OCI-LY7 (cell line): ENCODE measurements at places on chromosomes 11 and 22. TPM values are rescaled to one million over a fixed set of nuclear protein-coding genes. Genes with fewer than 3 reads are reported as not detected.

C22orf39 gene
- total RNA-seq: 52.1 and 56.3 TPM in 2 replicates

CRYBB2 gene
- not detected in 2 replicates for total RNA-seq

MPZL3 gene
- 5.8 and 6.9 TPM in 2 replicates for total RNA-seq

SHISAL1 gene
- not detected in 2 replicates for total RNA-seq

YPEL4 gene
- 0.52 and 0.55 TPM in 2 replicates for total RNA-seq

MMP13 gene
- total RNA-seq: not detected in 2 replicates

PANX2 gene
- not detected in 2 replicates for total RNA-seq

TRIM64 gene
- total RNA-seq: not detected in 2 replicates

- no peak for DNase-seq
These were observed 24.0 kb upstream of the LMO1 start for GRCh38 chr11:8287703-8288102.

DNA sequence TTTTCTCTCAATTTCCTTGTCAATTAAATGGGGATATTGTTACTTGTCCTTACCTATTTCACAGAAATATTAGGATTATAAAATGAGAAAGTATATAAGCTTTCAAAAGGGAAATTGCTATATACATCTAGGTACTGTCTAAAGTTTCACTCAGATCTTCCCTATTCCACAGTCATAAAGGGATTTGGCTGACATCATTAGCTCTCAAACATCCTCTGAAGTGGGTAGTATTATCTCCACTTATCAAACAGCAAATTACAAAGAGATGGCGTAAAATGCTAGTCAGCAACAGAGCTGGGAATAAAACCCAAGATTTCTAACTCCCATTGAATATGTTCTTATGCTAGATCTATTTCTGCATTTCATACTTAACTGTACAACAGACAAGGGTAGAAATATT lies 50.9 kb downstream of the SLC25A17 start:
- DNase-seq: no peak

DNA sequence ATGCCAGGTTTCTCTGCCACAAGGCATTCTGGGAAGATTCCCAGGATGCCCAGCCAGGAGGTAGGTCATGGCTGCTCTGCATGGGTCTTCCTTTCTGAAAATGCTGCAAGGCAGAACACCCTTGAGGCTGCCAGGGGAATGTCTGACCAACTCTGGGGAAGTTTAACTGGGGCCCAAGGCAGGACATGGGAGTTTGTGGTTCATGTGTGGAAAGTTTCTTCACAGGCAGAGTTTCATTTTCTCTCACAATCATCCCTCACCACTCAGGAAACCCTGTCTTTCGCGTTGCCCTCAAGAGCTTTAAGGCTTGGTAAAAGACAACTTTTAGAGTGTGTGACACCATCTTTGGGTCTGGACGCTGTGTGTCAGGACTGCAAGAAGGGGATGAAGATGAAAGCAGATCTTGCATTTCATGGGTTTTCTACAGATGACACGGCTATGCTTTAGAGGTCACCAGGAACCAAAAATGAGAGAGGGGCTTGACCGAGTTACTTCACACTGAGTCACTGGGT lies 133.5 kb downstream of the CD44 start:
- no peak for DNase-seq

DNA sequence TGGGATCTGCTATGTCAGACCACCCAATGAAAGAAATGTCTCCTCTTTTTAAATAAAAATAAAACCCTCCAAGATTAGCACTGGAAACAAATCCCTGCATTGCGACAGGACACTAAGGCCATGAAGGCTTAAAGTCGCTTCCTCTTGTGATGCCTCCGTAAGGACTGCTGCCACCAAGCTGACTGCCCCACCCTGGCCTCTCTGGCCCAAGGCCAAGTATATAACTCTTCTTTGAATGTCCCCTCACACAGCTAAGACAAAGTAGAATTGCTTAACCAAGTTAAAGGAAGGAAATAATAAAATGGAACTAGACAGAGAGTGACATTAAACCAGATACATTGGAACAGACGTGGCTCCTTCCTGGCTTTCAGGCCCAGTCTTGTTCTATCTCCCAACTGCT lies 7.5 kb upstream of the NRGN start:
- no peak for DNase-seq

DNA sequence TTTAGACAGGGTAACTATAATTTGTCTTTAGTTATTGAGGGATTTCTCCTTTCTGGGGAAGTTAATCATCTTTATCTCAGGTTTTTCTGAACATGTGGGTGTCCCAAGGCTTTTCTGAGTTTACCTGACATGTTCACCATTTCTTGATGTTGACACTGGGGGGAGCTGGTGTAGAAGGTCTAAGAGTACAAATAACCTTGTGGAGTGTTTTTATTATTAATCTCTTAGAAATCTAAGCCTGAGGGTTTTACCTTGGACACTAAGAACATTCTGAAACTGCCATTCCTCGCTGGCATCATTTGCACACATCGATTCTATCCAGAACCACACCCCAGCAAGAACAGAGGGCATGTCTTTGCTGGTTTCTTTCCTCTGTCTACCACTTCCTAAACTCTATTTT lies 15.6 kb upstream of the C11orf91 start:
- peak; percentile 36 for DNase-seq

DNA sequence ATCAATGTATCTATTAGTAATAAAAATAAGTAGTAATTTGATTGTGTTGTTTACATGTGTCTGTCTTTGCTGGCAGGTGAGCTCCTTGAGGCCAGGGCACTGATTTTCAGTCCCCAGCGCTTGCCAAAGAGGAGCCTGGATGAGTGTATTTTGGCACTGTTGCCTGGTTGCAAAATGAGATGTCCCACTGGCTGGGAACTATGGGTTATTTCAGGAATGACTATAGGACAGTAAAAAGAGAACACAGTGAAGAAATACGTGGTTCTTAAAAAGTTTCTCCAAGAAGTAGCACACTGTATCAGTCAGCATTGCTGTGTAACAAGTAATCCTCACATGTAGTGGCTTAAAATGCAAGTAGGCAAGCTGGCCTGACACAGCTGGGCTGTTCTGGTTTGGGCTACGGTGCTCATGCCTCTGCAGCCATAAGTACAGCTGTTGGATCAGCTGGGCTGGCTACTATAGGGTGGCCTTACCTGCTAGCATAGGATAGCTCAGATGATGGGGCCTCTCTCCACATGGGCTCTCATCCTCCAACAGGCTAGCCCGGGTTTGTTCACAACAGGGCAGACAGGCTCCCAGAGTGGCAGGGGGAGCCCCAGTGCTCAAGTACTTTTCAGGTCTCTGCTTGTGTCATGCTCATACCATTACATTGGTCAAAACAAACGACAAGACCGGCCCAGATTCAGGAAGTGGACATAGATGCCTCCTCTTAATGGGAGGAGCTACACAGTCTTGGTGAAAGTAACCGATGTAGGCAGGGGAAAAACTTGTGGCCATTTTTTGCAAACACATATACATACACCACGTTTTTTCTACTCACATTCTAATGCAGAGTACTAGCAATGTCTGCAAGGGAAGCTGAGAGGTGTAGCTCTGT lies 399.1 kb downstream of the LARGE1 start:
- DNase-seq: peak; percentile 7

- no peak for DNase-seq
These were observed 35.7 kb downstream of the LGR4 start for GRCh38 chr11:27436916-27437315.

- no peak for DNase-seq
These were observed 14.4 kb downstream of the MPPED1 start for GRCh38 chr22:43425976-43426785.

GRCh38 chr11:1070594-1071462 lies 3.8 kb upstream of the MUC2 start:
- no peak for DNase-seq

GRCh38 chr11:35305670-35306382 lies 113.5 kb downstream of the SLC1A2 start:
- DNase-seq: peak; percentile 42

DNA sequence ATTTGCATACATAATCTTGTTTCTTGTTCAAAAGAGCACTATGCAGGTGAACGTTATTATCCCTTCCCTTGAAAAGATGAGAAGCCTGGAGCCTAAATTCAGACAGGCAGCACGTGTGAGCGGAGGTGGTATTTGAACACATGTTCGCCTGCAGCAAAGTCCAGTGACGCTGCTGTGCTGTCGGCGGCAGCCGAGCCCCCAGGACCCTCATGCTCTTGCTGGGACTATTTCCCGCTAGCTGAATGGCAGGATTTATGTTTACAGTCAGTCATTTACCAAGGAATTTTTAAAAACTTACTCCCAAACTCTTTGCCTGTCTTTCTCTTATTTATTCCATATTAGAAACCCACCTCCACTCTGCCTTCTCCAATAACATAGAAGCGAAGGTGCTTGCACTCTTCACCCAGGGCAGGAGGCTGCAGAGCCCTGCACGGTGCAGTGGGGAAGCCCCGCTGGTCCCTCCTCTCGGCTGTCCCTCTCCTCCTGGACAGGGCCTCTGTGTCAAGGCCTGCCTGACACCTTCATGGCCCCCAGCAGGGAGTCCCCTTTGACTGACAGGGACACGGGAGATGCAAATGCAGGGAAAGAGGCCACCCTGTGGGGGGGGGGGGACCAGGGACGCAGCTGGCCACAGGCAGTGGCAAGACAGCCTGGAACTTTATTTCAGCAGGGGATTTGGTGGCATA lies 528.5 kb upstream of the B3GAT1 start:
- DNase-seq: no peak

DNA sequence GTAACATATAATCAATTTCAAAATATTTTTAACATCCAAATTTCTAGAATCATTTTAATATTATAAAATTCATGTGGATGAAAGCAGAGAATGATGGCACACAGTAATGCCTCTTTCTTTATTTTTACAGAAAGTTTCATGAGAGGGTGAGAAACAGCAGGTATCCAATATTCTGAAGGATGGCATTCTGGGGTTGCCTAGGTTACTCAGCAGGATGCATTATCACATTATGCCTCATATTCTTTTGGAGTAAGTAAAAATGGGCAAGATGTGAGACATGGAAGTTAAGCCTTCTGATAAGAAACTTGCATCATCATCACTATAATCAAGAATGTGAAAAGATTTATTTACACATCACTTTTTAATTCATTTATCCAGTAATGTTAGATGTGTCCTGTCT lies 148.7 kb upstream of the PGR start:
- DNase-seq: no peak

GRCh38 chr11:70445091-70445490 lies 46.8 kb downstream of the CTTN start:
- no peak for DNase-seq

GRCh38 chr11:60803273-60803936 lies 18.3 kb downstream of the MS4A10 start:
- DNase-seq: no peak

GRCh38 chr22:27845644-27846043 lies 44.1 kb upstream of the MN1 start:
- DNase-seq: no peak

GRCh38 chr22:19526702-19527111 lies 2.5 kb upstream of the CLDN5 start:
- no peak for DNase-seq

DNA sequence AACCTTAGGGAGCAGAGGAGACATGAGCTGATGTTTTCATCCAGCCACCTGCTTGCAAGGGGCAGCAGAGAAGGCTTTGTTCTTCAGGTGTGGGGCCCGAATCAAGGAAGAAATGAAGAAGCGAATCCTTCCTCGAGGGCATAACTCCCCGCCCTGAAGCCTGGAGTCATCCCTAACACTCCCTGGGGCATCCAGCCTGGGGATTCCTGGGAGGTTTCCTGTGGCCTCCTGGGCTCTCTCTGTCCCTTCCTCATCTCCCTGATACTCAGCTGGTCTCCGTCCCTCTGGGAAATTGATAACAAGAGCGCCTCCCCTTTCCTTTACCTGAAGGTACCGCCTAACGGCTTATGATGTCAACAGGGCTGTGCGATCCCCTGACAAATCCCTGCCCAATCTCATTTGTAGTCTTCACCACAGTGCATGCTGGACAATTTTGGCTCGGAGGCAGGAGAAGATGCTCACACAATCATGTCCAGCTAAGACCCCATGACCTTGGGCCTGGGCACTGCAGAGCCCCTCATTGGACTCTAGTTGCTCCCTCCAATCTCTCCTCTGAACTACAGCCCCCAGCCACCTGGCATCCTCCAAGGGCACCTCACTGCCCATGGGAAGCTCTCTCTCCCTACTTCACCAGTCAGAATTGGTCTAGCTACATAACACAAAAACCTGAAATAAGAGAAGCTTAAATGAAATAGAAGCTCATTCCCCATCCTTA lies 80.6 kb upstream of the RTL6 start:
- DNase-seq: no peak

DNA sequence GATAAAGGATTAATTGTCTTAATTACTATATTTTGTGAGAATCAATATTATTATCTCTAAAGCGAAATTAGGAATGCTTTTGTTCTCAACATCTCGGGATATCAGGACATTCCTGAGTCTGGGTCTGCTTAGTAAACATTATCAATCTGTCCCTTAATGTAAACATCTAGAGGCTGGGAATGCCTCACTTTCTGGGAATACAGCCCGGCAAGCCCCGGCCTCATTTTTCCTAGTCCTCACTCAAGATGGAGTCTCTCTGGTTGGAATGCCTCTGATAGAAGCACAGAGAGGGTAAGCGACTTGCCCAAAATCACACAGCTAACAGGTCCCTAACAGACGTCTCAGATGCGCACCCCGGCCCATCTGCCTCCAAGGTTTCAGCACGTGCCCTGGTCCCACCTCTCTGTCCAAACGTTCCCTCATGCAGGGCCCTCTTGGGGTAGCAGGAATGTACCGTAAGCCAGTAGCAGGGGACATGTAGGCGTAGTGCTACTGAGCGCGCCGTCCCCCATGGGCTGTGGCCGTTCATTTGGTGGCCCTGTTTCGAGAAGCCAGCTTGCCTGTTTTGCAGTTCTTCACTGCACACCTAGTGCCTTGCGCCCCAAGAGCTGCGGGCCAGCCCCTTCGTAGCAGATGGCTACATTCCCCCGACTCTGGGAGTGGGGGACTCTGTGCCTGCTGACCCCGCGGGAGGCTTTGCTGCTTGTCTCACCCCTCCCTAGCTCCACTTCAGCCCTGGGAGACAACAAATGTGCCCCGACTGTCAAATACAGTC lies 62.2 kb upstream of the FADD start:
- DNase-seq: no peak

- no peak for DNase-seq
These were observed 666.6 kb upstream of the TENM4 start for GRCh38 chr11:80107415-80107814.

DNA sequence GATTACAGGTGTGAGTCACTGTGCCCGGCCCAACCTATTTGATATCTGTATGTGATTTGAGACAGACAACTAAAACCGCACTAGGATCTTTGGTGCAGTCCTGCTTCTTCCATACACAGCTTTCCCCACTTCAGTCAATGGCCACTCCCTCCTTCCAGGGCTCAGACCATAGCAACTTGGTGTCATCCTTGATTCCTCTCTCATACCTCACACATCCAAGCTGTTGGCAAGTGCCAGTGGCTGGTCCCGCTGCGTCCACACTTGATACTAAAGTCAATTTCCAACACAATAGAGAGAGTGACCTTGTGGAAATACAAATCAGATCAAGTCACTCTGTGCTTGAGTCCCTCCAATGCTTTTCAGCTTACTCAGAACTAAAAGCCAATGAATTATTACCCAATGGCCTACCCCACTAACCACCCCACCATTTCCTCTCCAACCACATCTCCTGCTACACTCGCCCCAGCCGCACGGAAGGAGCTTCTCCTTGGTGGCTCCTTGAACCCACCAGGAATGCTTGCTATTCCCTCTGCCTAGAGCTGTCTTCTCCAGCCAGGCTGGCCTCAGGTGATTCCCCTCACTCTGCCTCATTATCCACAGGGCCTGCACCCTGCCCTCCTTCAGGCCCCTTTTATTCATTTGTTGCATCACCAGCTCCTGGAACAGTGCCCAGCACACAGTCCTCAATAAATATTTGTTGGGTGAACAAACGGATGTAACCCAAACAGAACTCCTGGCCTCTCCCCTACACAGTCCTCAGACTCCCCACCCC lies 12.9 kb downstream of the ABTB2 start:
- no peak for DNase-seq

GRCh38 chr11:122486793-122487495 lies 168.6 kb upstream of the UBASH3B start:
- no peak for DNase-seq
